M059J (cell line): ENCODE measurements at places on chromosomes 1 and 21.

DNA sequence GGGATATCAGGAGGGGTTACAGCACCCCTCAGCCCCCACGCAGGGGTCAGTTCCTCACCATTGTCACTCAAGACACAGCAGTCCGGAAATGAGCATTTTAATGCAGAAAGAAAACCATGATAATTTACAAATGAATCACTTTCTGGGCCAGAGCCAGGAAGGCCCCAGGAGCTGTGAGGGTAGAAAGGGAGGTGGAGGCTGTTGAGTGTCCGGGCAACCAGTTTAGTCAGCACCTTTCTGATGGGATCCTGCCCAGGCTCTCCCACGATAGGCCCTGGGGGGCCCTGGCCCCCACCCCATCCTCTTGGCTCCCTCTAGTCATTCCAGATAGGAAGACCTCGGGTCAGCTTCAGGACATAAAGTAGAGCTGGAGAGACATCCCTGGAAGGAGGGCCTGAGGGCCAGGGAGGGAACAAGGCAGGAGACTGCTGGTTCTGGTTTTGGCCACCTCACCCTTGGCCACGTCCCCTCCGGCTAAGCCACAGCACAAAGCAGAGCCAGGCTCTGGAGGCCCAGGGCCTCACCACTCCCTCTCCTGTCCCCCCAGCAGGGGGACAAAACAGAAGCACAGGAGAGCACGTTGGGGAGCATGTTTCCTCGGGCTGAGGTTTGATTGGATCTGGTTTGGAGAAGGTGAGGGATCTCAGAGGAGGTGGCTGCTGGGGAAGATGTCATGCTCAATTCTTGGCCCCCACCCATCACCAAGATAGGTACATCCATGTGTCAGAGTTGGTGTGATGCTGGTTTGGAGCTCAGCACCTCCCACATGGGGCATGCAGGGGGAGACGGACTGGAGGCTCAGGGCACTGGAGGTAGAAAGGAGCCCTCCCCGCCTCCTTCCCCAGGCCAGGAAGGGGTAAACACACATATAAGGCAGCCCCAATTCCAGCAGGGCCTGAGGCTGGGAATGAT is 20.6 kb downstream of the ETNK2 start:
- DNase-seq, result peak; percentile 99

GRCh38 chr1:226111883-226112261 is 49.4 kb downstream of the H3-3A start:
- DNase-seq, result no peak

- DNase-seq, result peak; percentile 80
These were observed 44.9 kb downstream of the SYT6 start for GRCh38 chr1:114108751-114109255.

- DNase-seq, result peak; percentile 19
These were observed 1.8 kb downstream of the ROR1 start for GRCh38 chr1:63775418-63776127.
